ENCODE measurements at places on chromosomes 6 and 20. TPM values are rescaled to one million over a fixed set of nuclear protein-coding genes. Genes with fewer than 3 reads are reported as not detected.
A peak's percentile ranks its signal among the peaks of the same experiment; 100 is the strongest.

DNA sequence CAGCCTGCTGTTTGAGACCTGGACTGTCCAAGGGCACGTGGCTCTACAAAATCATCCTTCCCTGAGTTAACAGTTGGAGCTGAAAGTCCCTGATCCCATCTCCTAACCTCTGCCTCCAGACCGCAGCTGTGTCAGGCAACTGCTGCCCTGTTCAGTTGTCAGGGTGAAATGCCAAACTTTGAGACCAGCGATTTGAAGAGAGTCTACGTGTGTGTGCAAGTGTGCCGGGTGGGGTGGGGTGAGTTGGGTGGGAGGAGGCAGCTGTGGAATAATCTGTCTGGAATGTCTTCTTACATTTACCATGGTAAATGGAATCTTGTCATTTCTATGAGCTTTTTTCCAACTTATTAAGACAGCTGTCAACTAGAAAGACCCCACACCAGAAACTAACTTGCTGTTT is 81.0 kb upstream of the FAM8A1 start:
- H3K4me3 ChIP-seq: no peak overlapping the region
- no peaks in the 10 kb centered on the region for H3K4me1 ChIP-seq
- DNase-seq: no peak
- no peaks in the 10 kb centered on the region for H3K27me3 ChIP-seq

GRCh38 chr6:89311853-89312531 is 3.1 kb downstream of the GABRR2 start:
- peak; percentile 77 for DNase-seq
- no peak overlapping the region for H3K4me3 ChIP-seq
- peaks cover 14% of the 10 kb centered on the region for H3K4me1 ChIP-seq
- H3K36me3 ChIP-seq: no peaks in the 10 kb centered on the region
- H3K27me3 ChIP-seq: no peaks in the 10 kb centered on the region

DNA sequence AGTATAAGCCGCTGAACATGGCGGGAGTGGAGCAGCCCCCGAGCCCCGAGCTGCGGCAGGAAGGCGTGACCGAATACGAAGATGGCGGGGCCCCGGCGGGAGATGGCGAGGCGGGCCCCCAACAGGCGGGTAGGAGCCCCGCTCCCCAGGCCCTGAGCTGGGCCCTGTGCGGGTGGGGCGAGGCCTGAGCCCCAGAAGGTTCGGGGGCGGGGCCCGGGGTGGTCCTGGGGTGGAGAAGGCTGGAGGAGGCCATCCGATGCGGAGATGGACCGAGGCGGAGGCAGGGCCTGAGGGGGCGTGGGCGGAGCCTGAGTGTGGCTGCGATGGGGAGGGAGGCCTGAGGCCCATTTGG is 7.1 kb downstream of the L3MBTL1 start:
- no peaks in the 10 kb centered on the region for H3K36me3 ChIP-seq
- peaks cover 13% of the 10 kb centered on the region for H3K4me1 ChIP-seq
- H3K27ac ChIP-seq: peak overlapping the region; percentile 78
- no peak for DNase-seq
- no peaks in the 10 kb centered on the region for H3K27me3 ChIP-seq
- H3K4me3 ChIP-seq: peak overlapping the region; percentile 68

GRCh38 chr6:90221403-90221802 is 75.2 kb downstream of the BACH2 start:
- no peak for DNase-seq
- peaks cover 15% of the 10 kb centered on the region for H3K4me1 ChIP-seq
- no peaks in the 10 kb centered on the region for H3K36me3 ChIP-seq
- no peaks in the 10 kb centered on the region for H3K27me3 ChIP-seq
- no peak overlapping the region for H3K4me3 ChIP-seq
- no peak overlapping the region for H3K27ac ChIP-seq

GRCh38 chr6:153103319-153103655 is 27.8 kb downstream of the RGS17 start:
- H3K27ac ChIP-seq: no peak overlapping the region
- no peaks in the 10 kb centered on the region for H3K4me1 ChIP-seq
- DNase-seq: no peak
- no peaks in the 10 kb centered on the region for H3K27me3 ChIP-seq
- no peaks in the 10 kb centered on the region for H3K36me3 ChIP-seq

DNA sequence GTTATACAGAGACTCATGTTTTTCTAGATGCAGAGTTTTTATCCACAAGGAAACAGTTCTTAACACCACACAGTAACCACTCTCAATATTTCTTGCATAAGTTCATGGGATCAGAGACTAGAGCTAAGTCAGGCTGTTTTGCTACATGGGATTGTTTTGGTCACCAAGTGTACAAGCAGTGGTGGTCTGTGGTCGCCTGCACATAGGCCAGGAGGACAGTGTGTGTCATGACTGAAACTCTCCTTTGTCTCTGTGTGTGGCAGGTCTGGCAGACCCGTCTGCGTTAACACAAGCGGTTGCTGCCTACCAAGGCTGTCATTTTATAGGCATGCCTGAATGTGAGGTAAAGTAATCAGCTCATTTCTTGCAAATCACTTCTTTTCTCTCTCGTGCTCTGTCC is 18.9 kb downstream of the WRNIP1 start:
- no peaks in the 10 kb centered on the region for H3K27me3 ChIP-seq
- H3K36me3 ChIP-seq: no peaks in the 10 kb centered on the region
- H3K4me1 ChIP-seq: no peaks in the 10 kb centered on the region
- H3K4me3 ChIP-seq: no peak overlapping the region

DNA sequence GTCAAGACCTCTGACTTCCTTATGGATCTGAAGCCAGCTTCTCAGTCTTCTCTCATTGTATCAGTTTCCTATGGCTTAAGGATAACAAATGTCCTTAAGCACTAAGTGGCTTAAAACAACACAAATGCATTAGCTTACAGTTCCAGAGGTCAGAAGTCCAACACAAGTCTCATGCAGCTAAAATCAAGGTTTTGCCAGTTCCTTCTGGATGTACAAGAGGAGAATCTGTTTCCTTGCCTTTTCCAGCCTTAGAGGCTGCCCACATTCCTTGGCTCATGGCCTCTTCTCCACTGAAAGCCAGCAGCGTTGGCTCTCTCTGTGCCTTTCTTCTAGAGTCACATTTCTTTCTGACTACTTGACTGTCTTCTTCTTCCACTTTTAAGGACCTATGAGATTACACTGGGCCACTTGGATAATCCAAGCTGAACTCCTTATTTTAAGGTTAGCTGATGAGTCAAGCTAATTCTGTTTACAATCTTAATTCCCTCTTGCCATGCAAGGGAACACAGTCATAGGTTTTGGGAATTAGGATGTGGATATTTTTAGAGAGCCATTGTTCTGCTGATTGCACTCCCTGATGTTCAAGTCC is 179.0 kb downstream of the BCAS1 start:
- no peaks in the 10 kb centered on the region for H3K27me3 ChIP-seq
- no peak for DNase-seq
- H3K4me1 ChIP-seq: no peaks in the 10 kb centered on the region
- H3K4me3 ChIP-seq: no peak overlapping the region
- H3K36me3 ChIP-seq: no peaks in the 10 kb centered on the region
- H3K27ac ChIP-seq: no peak overlapping the region

DNA sequence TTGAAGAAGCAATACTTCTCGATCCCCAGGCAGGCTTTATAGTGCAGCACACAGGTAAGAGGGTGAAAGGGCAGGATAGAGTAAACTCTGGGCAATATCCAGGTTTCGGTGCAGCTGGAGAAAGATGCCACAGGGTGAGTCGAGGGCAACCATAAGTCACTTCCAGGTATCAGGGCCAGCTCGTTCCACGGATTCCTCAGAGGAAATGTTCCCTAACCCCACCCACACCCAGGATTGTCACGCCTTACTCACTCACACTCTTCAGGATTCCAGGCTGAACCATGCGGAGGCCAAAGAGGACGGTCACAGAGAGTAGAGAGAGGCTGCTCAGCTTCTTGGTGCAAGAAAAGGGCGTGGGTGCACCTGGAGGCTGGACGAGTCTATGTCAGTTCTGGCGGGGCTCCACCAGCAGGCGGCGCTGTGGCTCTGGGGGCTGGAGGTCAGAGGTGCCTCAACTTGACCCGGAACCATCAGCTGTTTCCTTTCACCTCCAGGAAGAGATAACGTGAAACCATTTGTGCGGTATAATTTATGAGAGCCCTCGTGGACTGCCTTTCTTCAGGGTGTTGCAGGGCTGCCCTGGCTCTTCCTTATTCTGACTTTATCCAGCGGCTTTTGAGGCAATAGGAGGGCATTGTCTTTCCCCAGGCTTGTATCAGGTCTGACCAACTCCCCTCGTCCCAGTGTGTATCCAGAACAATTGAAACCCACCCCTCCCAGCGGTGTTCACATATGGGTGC is 14.5 kb upstream of the WFDC12 start:
- DNase-seq: peak; percentile 83
- no peaks in the 10 kb centered on the region for H3K36me3 ChIP-seq
- no peaks in the 10 kb centered on the region for H3K27me3 ChIP-seq
- no peak overlapping the region for H3K4me3 ChIP-seq
- no peak overlapping the region for H3K27ac ChIP-seq
- no peaks in the 10 kb centered on the region for H3K4me1 ChIP-seq

GRCh38 chr6:2449572-2449940 is 204.2 kb upstream of the GMDS start:
- H3K27ac ChIP-seq: no peak overlapping the region
- H3K4me1 ChIP-seq: no peaks in the 10 kb centered on the region
- H3K4me3 ChIP-seq: no peak overlapping the region
- DNase-seq: no peak

DNA sequence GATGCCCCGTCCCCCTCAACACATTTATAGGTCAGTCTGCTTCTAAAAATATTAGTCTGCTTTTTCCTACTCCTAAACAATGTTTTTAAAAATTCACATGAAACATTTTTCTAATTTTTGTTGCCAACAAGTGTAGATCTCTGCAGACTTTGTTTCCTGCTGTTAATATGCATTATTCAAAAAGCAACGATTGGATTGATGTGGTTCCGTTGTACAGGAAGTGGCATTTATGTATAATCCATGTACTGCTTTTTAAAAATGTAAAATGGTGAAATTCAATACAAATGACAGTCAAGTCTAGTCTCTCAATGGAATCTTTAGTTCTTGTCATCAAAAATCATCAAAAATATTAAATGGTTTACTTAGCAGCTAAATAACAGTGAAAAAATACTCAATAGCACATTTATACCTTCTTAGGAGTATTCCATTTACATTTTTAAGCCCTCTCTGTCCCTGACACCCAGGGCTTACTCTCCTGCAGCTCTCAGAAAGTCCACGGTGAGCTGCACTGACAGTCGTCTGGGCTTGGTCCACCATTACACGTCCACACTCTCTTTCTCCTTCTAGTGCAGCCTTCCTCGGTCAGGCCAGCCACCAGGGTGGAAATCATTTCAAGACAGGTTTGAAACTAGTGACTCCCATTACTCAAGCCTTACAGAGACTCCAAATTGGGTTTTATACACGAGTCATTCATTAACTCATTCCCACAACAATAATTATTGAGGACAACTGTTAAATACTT is 211.5 kb downstream of the TMEM200A start:
- no peak for DNase-seq
- no peak overlapping the region for H3K4me3 ChIP-seq
- H3K27me3 ChIP-seq: no peaks in the 10 kb centered on the region

DNA sequence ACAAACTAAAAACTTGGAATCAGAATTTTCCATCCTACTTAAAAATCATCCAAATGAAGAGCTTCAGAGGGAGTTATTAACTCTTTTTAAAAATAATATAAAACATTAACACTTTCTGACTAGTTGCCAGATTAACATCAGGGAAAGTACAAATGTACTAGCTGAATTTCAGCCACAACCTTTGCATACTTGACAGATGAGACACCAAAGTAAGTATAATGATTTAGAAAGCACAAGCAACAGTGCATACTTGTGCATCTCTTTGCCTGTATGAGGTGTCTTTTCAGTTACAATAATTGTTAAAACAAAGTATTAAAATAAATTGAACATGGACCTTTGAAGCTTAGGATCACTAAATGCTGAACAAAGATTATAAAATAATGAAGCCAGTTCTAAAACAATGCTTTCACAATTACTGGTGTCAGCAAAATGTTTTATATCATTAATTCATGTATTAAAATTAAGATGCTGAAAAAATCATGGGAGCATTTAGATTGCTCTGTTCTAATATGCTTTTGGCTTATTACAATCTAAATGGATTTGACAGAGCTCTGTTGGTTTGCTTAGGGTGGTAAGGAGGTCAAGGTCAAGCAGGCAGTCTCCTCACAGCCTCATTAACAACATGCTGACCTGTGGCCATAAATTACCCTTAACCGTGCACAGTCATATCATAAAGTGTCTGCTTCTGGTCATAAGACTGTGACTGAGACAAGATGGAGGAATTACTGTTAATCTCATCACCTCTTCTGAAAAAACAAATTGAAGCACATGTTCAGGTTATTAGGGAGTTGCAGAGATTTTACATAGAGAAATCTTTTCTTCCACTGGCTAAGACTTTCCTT is 15.1 kb downstream of the RNF217 start:
- no peak overlapping the region for H3K27ac ChIP-seq
- no peak overlapping the region for H3K4me3 ChIP-seq
- H3K27me3 ChIP-seq: no peaks in the 10 kb centered on the region
- peaks cover 4% of the 10 kb centered on the region for H3K4me1 ChIP-seq
- no peak for DNase-seq

GRCh38 chr6:87618531-87618930 is 28.6 kb downstream of the ORC3 start:
- H3K36me3 ChIP-seq: no peaks in the 10 kb centered on the region
- no peak overlapping the region for H3K4me3 ChIP-seq
- no peak for DNase-seq
- H3K27me3 ChIP-seq: no peaks in the 10 kb centered on the region
- H3K27ac ChIP-seq: no peak overlapping the region

DNA sequence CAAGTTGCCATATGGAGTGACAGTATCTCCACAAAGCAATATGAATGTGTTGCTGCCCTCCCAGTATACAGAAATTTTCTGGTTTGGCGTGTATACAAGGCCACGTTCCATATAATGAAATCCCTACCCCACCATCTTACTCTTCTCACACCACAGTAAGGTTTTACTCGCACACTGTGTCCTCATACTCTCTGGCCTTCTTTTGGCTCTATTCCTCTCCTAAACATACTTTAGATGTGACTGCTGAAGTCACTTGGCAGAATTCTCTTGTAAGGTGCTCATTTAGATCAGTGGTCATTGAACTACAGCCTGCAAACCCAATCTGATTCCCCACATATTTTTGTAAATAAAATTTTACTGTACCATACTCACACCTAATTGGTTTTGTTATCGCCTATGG is 123.2 kb downstream of the RFPL4B start:
- no peak overlapping the region for H3K27ac ChIP-seq
- no peaks in the 10 kb centered on the region for H3K4me1 ChIP-seq
- no peaks in the 10 kb centered on the region for H3K36me3 ChIP-seq
- H3K27me3 ChIP-seq: no peaks in the 10 kb centered on the region
- H3K4me3 ChIP-seq: no peak overlapping the region

- H3K4me3 ChIP-seq: no peak overlapping the region
- DNase-seq: peak; percentile 43
- no peaks in the 10 kb centered on the region for H3K36me3 ChIP-seq
- H3K27me3 ChIP-seq: no peaks in the 10 kb centered on the region
These were observed 103.5 kb upstream of the AKAP12 start for GRCh38 chr6:151136141-151136755.

- peaks cover 4% of the 10 kb centered on the region for H3K4me1 ChIP-seq
- no peak for DNase-seq
- H3K4me3 ChIP-seq: no peak overlapping the region
- no peaks in the 10 kb centered on the region for H3K36me3 ChIP-seq
These were observed 7.9 kb upstream of the COL12A1 start for GRCh38 chr6:75213732-75214131.

GRCh38 chr6:71011871-71012371 is 55.1 kb upstream of the B3GAT2 start:
- H3K27ac ChIP-seq: no peak overlapping the region
- H3K27me3 ChIP-seq: no peaks in the 10 kb centered on the region
- H3K4me1 ChIP-seq: no peaks in the 10 kb centered on the region
- DNase-seq: no peak

The C6orf163 gene
- 12.5 TPM for total RNA-seq

The RIMS1 gene
- total RNA-seq: 40.9 TPM

The PDYN gene
- 1.6 TPM for total RNA-seq

The BANF2 gene
- 60.2 TPM for total RNA-seq

The CDKN1A gene
- total RNA-seq: 154 TPM

The SFTA2 gene
- total RNA-seq: not detected

The CHRNA4 gene
- 7.4 TPM for total RNA-seq

The CST2 gene
- total RNA-seq: not detected

The EIF6 gene
- total RNA-seq: 84.3 TPM
